ENCODE measurements at places on chromosomes 7 and 10.

GRCh38 chr7:476736-477360 lies 42.8 kb downstream of the PDGFA start:
- DNase-seq: no peak

- no peak for DNase-seq
These were observed 173.9 kb downstream of the FOXP2 start for GRCh38 chr7:114588506-114588905.

GRCh38 chr10:92846344-92846743 lies 2.0 kb upstream of the EXOC6 start:
- DNase-seq: no peak

DNA sequence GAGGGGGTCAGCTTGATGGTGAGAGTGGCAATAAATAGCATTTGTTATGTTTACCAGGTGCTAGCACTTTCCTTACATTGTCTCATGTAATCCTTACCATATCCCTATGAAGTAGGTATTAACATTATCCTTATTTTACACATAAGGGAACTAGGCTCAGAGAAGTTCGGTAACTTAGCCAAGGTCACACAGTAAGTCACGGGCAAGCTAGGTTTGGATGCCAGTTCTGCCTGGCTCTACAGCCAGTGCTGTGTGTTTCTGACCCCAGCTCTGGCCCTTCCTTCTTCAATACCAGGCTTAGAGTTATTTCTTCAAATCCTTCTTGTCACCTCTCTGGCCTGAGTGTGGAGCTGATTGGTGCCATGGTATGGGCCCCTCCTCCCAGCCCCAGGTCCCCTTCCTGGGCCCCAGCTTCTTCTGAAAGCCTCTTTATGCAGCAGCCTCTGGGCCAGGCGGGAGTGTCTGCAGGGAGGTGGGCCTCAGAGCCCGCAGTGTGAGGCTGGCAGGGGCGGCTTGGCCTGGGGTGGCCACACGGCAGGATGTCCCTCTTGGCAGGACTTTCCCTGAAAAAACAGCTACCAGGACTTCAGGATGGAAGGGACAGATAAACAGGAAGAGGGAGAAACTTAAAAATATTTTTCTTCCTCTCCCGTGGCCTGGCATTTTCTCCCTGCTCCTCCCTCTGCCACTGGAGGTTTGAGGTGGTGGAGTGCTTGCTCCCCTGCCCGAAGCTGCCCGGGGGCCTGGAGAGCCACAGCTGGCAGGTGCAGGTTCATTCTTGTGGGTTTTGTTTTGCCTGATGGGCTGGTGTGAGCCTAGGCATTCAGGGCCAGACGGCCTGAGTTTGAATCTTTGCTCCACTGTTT lies 20.6 kb downstream of the PALD1 start:
- no peak for DNase-seq

DNA sequence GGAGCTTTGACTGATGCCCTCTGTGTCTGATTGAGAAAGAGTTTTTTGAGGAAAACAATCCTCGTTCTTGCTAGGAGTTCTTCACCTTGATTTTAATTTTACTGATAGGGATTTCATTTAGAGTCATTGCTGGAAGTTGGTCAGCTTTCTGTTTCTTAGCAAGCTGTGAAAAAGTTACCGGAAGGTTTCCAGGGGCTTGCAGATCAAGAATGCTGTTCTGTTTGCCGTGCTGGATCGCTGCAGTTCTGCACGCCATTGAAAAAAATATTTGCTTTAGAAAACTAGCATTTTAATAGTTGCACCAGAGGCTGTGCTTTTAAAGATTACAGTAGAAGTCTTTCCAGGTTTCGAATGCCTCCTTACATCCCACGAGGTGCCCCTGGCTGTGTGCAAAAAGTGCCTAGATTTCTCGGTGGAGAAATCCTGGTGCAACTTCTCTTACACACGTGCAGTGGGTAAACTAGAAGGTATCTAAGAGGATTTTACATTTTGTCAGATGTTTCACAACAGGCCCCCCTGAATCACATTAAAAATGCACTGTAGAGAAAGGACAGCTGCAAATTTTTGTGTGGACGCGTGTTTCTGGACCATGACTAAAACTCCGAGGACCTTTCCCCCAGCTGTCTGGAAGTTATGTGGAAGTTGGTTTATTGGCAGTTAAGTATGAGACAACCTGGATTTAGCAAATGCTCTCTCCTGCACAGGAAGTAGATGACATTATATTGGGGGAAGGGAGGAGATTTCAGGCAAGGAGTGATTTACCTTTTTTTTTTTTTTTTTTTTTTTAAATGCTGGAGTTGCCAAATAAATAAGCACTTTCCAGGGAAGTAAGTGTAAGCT lies 5.8 kb downstream of the TCF7L2 start:
- no peak for DNase-seq

DNA sequence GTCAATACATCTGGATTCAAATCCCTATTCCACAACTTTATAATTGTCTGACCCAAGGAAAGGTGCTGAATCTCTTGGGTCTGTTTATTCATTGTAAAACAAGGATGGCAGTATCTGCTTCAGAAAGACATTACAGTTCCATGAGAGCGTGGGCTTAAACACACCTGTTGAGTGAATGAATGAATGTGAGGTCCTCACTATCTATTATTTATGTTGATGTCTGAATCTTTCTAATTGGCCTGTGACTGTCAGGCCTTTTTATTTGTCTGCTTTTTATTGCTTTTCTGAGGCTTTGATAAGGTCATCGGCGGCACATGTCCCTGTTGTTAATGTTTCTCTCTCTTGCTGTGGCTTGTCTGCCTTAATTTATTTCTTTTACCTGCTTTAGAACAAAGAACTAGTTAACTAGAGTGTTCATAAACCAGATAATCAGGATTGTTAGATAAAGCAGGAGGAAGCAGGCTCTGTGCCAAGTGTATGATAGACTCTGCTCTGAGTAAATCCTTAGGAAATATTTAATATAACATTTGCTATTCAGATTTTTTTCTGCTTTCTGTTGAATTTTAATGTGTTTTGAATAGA lies 42.3 kb upstream of the CYCS start:
- DNase-seq: no peak

- no peak for DNase-seq
These were observed 15.2 kb upstream of the CPA1 start for GRCh38 chr7:130365088-130365487.

- DNase-seq: no peak
These were observed 1.4 kb downstream of the FXYD4 start for GRCh38 chr10:43372765-43373361.

Measured in stimulated activated naive CD8-positive, alpha-beta T cell treated with anti-CD3 and anti-CD28 coated beads, Interleukin-15, Interleukin-2, amounts not matched to agents 100 U/mL and 50 U/mL, for 24 hours (primary cell).